COLO829 (cell line): ENCODE measurements at places on chromosomes 5 and 9.

GRCh38 chr5:133675376-133676154, 63.2 kb upstream of the FSTL4 start:
- no peak for DNase-seq

GRCh38 chr5:135008556-135008955, 25.5 kb downstream of the PITX1 start:
- no peak for DNase-seq

DNA sequence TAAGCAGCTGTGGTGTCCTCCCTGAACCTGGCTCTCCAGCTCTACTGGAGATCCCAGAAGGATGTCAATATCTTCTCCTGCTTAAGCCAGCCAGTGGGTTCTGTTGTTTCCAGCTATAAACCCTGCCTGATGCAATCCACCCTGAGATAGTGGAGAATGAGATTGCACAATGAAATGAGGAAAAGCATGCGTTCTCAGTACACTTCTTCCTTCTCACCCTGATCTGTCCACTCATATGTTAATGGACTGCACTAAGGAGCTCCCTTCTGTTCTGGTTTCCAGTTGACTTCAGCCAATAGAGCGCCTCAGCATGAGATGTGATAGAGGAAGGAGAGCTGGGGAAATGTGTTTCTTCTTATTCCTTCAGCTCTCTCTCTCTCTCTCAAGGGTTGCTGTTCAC, 40.0 kb upstream of the CDH6 start:
- no peak for DNase-seq

GRCh38 chr5:134082264-134082992, 32.1 kb upstream of the TCF7 start:
- no peak for DNase-seq

GRCh38 chr5:55030220-55030619, 6.2 kb downstream of the GZMK start:
- DNase-seq: no peak

- no peak for DNase-seq
Observed at GRCh38 chr9:132439153-132439552, 29.1 kb downstream of the CFAP77 start.

DNA sequence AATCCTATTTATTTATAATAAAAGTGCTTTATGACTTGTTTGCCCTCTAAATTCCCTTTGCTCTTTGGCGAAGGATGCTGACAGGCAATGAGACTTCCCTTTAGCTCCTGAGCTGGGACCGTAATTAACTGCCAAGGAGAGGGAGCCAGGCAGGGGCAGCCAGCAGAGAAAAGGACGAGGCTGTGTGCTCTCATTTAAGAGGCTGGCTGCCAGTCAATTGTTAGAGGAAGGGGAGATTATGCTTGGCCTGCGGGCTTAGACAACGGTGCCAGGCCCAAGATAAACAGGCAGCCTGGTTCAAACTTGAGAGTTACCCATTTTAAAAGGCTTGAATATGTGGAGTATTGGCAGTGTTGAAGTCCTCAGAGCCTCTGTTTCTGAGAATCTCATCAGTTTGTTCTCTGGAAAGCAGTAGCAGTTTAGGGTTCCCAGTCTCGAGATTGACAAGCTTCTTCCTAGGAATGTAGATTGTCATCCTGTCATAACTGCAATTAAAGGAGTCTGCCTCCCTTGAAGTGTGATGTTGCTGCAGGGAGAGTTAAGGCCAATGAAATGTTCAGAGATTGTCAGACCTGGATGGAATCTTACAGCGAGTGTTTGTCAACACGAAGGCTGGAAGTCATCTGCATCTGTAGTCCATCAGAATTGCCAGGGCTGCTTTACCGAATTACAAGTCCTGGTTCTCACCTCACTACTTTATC, 113.2 kb downstream of the JAKMIP2 start:
- no peak for DNase-seq

- peak; percentile 53 for DNase-seq
Observed at GRCh38 chr9:136614372-136614922, 48.3 kb upstream of the EGFL7 start.

GRCh38 chr5:36089989-36090388, 23.3 kb upstream of the UGT3A2 start:
- DNase-seq: no peak

DNA sequence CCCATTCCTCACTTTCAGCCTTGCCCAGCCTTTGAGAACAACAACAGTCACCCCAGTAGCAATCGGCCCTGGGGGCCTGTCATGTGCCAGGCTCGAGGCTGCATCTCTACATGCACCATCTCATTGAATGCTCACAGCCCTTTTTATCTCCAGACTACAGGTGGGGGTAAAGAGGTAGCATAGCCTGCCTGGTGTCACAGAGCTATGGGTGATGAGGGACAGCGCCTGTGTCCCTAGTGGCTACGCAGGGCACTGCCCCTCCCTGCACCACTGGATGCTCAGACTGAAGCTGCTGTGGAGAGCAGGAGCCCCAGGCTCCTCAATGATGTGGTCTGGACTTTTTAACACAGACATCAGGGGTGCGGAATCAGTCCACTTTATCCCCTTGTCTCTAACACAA, 2.8 kb downstream of the CAMK2A start:
- no peak for DNase-seq

GRCh38 chr5:135182675-135183074, 148.6 kb upstream of the PITX1 start:
- no peak for DNase-seq

GRCh38 chr9:124818431-124819281, 34.6 kb upstream of the WDR38 start:
- DNase-seq: peak; percentile 38

GRCh38 chr5:39547553-39548154, 122.9 kb upstream of the DAB2 start:
- peak; percentile 39 for DNase-seq

DNA sequence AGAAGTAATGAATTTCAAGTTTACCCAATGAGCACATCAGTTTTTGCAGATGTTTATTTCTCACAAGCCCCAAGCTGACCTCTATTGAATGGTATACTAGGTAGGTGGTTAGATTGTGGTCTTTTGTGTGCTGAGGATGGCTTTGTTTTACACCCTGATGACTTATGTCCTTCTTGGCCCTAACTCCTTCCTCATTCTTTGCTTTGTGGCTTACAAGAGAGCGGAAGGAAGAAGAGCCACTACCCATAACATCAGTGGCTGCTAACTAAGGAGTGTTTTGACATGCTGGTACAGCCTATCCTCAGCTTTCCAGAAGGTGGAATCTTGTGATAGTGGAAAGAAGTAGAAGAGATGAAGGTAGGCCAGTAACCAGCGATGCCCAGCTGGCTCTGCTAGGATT, 85.7 kb upstream of the NTRK2 start:
- no peak for DNase-seq

- DNase-seq: no peak
Observed at GRCh38 chr9:127035948-127036347, 86.5 kb downstream of the ANGPTL2 start.

- no peak for DNase-seq
Observed at GRCh38 chr9:16046713-16047112, 493.9 kb downstream of the CCDC171 start.

GRCh38 chr9:88173378-88173999, 35.2 kb upstream of the SPATA31C2 start:
- peak; percentile 35 for DNase-seq

- no peak for DNase-seq
Observed at GRCh38 chr5:90909940-90910339, 351.3 kb downstream of the ADGRV1 start.

DNA sequence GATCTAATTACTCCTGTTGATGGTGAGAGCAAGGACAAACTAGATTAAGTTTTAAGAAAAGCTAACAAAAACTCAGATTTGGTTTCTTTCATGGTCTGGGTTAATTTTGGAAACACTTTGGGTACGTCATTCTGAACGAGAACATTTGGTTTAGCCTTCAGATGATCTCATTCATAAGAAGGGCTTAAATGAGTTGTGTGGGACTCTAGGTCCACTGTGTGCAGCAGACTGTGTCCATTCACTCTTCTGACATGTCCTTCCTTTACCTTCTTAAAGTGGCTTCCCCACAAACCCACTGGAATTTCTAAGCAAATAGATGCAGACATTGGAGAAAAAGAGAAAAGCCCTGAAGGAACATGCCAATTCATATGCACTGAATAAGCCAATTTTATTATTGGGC, 96.8 kb downstream of the FBXO4 start:
- DNase-seq: no peak

GRCh38 chr5:172477466-172477865, 23.1 kb upstream of the SH3PXD2B start:
- no peak for DNase-seq

GRCh38 chr9:98081477-98082219, 25.1 kb downstream of the NANS start:
- DNase-seq: no peak

DNA sequence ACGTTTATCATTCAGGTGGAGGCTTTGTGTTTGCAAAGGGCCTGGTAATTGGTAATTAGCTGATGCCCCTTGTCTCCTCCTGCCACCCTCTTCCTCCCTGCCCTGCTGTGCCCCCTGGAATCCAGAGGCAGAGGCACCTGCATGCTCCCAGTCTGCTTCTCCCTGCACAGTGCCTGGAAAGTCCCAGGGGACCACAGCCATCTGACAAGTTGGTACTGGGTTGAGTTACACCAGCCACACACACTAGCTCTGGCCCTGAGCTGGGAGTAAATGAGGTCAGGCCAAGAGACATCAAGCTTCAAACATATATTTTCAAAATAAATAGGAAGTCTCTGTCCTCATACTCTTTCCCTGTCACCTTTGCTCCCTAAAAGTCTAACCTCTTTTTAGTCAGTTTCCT, 56.3 kb downstream of the INSYN2B start:
- no peak for DNase-seq

GRCh38 chr9:68817079-68817875, 112.2 kb downstream of the PIP5K1B start:
- no peak for DNase-seq

- DNase-seq: peak; percentile 20
Observed at GRCh38 chr5:59246145-59246869, 647.2 kb downstream of the PDE4D start.

GRCh38 chr9:81317223-81317622, 372.1 kb downstream of the TLE1 start:
- DNase-seq: no peak

DNA sequence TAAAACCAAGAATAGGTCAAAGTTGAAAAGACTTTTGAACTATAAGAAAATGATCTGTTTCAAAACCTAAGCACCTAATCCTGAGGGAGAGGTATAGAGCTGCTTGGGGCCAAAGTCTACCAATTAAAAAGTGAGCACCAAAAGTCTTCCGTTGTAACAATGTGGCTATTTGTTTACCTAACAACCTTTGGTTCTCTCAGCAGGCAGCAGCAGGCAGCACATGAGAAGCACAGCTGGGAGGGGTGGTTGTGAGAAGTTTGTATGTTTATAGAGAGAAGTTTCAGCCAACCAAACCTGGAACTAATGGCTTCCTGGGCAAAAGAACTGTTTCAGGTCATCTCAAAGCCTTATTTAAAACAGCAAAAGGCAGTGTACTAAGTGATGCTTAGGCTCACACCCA, 59.8 kb upstream of the TBC1D9B start:
- DNase-seq: peak; percentile 2

DNA sequence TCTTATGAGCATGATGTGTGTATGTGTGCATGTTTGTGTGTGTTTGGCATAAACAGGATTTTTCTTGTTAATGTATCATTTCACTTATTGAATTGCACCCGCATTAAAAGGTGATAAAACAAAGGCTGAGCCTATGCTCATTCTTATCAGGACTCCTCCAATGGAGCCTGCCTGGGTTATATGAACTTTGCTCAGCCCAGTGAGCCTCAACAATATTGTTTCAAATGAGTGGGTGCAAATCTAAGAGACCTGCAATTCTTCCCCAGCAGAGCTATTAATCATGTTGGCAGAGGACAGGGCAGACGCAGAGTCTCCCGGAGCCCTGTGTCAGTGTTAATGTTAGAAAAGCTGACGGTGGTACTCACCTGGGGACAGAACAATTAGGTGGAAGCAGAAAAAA, 71.6 kb downstream of the SH3RF2 start:
- no peak for DNase-seq

GRCh38 chr5:56191656-56192055, 41.5 kb downstream of the ANKRD55 start:
- no peak for DNase-seq

DNA sequence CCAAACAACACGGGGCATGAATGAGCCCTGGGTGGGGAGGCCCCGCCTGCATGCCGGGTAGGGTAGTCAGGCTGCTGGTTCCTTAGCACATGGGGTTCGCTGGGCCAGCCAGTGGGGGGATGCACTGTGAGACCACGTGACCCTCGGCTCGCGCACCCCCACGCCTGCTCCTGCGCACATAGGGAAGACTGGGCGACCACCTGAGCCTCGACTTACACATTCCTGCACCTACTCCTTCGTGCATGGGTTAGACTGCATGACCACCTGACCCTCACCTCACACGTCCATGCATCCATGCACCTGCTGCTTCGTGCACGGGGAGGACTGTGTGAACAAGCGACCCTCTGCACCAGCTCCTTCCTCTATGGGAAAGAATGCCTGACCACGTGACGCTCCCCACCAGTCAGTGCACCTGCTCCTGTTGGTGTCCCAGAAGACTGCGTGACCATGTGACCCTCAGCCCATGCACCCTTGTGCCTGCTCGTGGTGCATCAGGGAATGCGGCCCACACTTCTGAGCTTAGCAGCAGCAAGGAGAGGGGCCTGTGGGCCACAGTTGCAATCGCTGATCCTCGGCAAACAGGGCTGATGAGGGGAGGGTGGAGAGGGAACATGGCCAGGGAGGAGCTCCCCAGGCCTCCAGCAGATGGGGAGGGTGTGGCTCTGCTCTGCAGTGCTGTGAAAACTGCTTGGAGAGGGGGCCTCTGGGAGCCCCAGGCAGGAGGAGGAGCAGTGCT, 18.1 kb downstream of the LPCAT1 start:
- DNase-seq: no peak

GRCh38 chr5:142544071-142544753, 141.7 kb downstream of the FGF1 start:
- no peak for DNase-seq

GRCh38 chr5:59390989-59391388, 502.5 kb downstream of the PDE4D start:
- no peak for DNase-seq

GRCh38 chr5:94791829-94792228, 173.4 kb downstream of the SLF1 start:
- DNase-seq: no peak

- no peak for DNase-seq
Observed at GRCh38 chr9:92042260-92042659, 73.0 kb downstream of the SPTLC1 start.

DNA sequence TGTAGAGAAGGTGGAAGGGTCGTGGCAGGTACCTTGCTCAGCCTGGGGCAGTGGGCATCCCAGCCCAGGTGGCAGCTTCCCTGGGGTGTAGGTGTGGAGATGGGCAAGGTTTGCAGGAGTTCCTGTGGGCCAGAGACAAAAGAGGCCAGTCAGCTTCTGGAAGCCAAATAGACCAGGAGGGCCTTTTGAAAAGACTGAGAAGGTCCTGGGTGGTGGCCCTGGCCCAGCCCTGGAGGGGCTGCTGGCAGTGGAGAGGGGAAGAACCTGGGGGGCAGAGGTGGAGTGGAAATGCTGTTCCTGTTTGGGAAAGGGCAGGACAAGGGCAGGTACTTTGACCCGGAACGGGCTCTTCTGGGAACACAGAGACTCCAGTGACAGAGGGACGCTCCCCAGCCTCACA, 7.0 kb upstream of the IL3 start:
- DNase-seq: no peak

- DNase-seq: no peak
Observed at GRCh38 chr5:177431317-177432142, 5.1 kb downstream of the GRK6 start.
